Esophagus squamous epithelium (tissue), 5 donors: ENCODE measurements at places on chromosomes 13 and 19.

DNA sequence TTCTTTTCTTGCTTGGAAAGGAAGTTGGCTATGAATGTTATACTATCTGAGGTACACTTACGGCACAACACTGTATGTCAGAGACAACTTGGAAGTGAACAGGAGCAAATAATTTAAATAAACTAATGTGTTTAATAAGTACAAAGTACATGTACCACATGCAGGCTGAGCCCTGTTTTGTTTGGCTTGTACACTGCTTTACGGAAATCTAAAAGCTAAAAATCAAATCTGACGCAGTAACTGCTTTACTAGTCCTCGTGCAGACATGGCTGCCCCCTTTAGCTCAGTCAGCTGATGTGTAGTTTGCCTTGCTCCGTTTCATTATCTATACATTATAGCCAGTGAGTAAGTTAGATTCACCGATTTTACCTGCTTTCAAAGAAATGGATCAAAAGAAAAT, 36.5 kb downstream of the TDRD3 start:
- DNase-seq: no peak

- DNase-seq: no peak
These were observed 703 bp downstream of the KLF16 start for GRCh38 chr19:1862424-1863327.

DNA sequence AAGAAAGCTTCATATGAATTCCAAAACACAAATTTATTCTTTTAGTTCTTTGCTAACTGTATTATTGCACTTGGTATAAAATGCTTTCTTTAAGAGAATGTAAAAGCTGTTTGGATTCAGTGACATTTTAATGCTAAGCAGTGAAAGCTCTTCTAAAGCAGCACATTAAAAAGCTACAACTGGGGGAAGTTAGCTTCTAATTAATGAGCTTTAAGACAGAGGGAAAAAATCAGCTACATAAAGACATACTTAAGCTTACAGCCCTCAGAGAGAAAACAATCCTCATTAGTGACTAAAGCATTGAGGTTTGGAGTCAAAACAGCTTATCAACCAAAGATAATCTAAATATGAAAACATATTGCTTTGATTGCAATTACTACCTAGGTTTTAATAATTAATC, 1222.2 kb upstream of the SPRY2 start:
- DNase-seq: no peak

DNA sequence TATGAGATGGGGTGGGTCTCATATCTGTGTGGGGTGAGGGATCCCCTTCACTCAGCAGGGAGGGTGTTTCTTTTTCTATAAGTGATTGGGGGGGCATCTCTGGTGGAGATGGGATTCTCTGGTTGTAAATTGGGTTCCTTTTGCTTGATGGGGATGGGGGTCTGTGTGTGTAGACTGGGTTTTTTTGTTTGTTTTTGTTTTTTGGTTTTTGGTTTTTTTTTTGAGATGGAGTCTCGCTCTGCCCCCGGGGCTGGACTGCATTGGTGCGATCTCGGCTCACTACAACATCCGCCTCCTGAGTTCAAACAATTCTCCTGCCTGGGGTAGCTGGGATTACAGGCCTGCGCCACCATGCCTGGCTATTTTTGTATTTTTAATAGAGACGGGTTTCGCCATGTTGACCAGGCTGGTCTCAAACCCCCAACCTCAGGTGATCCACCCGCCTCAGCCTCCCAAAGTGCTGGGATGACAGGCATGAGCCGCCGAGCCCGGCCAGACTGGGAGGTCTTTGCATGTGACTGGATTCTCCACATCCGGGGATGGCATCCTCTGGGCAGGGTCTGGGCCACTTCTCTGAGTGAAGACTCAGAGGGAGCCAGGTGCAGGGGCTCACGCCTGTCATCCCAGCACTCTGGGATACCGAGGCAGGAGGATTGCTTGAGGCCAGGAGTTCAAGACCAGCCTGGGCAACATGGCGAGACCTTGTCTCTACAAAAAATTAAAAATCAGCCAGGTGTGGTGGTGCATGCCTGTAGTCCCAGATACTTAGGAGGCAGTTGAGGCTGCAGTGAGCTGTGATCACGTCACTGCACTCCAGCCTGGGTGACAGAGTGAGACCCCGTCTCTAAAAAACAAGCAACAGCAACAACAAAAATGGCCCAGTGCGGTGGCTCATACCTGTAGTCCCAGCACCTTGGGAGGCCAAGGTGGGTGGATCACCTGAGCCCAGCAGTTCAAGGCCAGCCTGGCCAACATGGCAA, 799 bp downstream of the MYBPC2 start:
- DNase-seq: no peak

GRCh38 chr19:35431145-35431807, 16.8 kb upstream of the FFAR2 start:
- no peak for DNase-seq

DNA sequence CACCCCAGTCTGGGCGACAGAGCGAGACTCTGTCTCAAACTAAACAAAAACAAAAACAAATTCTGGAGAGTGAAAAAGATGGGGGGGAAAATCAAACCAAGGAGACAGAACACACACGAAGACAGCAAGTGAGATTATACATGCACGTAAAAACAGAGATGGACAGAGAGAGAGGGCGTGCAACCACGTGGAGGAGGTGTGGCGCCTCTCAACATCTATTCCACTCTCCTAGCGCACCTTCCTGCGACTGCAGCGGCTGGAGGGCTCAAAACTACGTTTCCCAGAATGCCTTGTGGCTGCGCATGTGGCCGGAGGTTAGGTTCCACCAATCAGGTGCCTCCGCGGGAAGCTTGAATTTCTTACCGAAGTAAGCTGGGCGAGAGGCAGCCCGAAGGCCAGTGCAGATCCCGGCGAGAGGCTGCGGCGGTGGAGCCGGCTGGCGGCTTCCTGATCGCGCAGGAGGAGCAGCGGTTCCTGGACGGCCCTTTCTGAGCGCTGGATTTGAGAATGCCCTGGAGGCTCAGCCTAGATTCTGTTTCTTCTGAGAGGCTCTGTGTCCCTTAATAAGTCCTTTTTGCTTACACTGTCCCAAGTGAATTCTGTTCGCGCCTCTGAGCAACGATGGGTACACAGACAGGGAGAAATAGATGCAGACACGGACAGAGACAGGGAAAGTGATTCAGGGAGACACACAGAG, 13.1 kb upstream of the NANOS2 start:
- DNase-seq: peak; percentile 21

- DNase-seq: no peak
These were observed 5.7 kb upstream of the DIAPH3 start for GRCh38 chr13:60169239-60170031.

GRCh38 chr13:103731959-103732358, 665.7 kb upstream of the SLC10A2 start:
- no peak for DNase-seq

DNA sequence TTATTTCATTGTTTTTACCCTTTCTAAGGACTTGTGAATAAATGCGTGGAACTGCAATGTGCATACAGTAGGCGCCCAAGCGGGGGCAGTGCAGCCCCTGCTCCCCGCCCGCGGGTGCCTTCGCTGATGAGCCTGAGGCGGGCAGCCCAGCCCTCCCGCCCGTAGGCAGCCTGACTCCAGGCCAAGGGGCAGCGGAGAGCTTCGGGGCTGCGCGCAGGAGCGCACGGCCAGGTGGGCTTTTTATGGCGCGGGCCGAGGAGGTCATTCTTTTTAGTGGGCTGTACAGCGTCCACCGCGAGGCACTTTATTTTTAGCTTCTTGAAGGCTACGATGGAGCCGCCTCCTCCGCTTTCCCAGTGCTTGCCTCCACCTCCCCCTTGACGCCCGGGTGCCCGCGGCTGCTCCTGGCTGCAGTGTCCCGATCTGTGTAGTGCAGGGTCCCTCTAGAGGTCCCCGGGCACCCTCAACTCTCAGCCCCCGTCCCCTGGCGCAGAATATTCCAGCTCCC, 60.5 kb downstream of the CCNE1 start:
- DNase-seq: no peak

DNA sequence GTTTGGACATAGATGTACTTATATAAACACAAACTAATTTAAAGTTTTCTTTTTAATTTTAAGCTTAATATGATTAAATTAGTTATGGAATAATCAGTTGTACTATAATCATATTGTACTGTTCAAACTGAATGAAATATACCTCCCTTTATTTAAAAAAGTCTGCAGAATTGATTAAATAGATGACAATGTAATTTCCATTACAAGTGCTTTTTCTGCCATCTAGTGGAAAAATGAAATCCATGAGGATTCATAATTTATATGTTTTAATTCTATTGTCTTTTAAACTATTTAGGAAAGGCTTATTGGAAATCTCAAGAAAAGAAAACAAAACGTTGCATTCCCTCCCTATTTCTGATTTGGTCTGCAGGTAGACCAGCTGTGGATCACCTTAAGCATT, 30.9 kb downstream of the MZT1 start:
- no peak for DNase-seq

DNA sequence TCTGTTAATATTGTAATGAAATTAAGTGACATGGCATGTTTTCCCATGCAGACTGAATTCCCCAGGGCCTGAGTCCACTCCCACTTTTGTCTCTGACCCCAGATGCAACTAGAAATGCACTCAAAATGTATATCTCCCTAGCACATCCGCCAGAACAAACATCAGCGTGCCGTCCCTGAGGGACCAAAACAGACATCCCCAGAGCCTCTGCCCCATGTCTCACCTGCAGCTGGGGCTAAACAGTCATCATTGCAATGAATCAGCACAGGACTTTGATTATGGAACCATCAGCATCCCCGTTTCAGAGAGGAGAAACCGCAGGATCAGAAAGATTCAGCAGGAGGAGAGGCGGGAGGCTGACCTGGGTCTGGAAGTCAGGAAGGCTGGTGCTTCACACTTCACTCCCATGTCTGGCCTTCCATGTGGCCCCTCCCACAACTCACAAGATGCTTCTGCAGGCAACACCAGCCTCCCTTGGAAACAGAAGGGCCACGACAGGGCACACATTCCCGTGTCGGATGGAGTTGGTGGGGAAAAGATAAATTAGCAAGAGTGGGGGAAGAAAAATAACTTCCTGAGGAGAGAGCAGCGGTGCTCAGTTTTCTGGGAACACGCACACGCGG, 130.6 kb upstream of the VSTM2B start:
- no peak for DNase-seq

DNA sequence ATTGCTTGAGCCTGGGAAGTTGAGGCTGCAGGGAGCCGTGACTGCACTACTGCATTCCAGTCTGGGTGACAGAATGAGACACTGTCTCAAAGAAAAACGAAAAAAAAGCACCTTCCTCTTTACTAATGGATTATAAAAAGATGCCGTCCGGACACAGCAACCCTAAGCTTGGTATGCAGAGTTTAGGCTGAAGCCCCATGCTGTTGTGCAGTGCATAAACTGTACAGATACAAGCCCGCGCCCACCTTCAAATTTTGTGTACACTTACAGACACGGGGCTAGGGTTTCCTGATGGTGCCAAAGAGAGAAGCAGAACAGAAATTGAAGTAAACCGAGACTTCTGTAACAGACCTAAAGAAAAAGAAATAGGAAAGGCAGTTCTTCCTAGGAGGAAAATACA, 9.0 kb downstream of the LPAR6 start:
- no peak for DNase-seq

DNA sequence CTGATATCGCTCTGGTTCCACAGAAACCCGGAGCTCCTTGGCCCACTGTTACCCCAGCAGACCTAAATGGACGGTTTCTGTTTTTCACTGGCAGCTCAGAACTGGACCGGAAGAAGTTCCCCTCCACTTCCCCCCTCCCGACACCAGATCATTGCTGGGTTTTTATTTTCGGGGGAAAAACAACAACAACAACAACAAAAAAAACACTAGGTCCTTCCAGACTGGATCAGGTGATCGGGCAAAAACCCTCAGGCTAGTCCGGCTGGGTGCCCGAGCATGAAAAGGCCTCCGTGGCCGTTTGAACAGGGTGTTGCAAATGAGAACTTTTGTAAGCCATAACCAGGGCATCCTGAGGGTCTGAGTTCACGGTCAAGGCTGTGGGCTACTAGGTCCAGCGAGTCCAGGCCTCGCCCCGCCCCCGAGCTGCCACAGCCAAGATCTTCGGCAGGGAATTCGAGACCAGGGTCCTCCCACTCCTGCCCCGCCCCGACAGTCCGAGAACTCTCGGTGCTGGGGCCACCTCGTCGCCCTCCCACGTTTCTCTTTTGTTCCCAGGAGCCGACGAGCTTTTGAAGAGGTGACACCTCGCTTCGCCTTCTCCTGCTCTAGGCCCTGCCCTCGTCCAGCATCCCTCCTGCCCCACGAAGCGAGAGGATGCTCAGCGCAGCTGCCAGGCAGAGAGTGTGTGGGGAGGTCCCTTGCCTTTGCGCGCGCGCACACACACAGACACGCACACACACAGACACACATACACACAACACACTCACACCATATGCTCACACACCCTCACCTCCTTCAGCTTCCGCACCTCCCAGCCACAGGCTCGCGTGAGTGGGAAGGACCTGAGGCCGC, 8.8 kb downstream of the ZIC2 start:
- no peak for DNase-seq

GRCh38 chr13:66312312-66313087, 917.6 kb downstream of the PCDH9 start:
- no peak for DNase-seq

DNA sequence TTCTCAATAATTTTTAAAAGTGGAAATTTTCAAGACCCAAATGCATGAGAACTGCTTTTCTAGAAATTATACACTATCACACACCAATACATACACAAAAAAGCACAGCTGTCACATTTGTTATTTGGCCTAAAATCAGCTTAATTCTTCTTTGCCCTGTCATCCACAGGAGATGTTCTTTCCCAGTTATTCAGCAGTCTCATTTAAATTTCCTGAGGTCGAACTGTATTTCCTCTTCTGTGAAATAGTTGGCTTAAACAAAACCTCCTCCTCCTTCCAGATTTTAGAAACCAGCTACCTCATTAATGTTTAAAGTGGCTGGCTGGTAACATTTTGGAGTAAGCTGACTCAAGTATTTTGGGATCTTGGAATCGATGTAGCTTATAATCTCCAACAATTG, 39.1 kb downstream of the SMAD9 start:
- DNase-seq: no peak

DNA sequence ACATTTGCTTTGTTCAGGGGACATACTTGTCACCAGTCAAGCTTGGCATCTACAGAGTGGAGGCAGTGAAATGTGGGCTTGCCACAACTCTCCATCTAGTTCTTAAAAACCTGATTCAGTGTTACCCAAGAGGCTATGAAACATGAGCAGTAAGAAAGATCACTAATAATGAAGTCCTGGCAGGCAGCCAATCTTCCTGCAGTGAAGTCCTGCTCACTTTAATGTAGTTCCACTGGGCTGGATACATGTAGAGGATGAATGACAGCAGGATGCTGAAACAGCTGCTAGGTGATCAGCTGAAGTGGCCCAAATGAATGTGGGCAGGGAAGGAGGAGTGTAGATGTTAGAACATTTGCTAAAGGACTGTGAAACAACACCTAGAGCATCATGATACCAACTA, 1213.1 kb downstream of the OLFM4 start:
- no peak for DNase-seq

GRCh38 chr13:113744197-113745000, 14.6 kb upstream of the TMEM255B start:
- no peak for DNase-seq

GRCh38 chr13:36454987-36455386, 22.7 kb downstream of the CCNA1 start:
- DNase-seq: no peak

DNA sequence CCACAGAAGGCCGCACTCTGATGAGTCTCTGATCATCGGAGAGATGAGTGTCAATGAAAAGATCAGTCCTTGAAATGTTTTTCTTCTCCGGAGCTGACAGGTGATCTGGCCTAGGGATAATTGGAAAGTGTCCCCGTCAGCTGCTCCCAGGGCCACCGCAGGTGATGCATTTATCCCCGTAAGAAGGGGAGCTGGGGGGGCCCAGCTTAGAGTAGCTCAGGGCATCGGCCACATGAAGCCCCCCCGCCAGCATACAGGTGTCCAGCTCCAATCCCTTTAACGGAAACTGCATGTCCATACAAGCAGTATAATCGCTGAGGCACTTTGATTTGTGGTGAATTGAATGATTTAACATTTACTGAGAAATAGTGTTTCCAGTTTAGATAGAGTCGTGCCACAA, 27.7 kb downstream of the ATP4B start:
- no peak for DNase-seq
